ENCODE measurements at places on chromosomes 7 and 10. TPM values are rescaled to one million over a fixed set of nuclear protein-coding genes. Genes with fewer than 3 reads are reported as not detected.

DNA sequence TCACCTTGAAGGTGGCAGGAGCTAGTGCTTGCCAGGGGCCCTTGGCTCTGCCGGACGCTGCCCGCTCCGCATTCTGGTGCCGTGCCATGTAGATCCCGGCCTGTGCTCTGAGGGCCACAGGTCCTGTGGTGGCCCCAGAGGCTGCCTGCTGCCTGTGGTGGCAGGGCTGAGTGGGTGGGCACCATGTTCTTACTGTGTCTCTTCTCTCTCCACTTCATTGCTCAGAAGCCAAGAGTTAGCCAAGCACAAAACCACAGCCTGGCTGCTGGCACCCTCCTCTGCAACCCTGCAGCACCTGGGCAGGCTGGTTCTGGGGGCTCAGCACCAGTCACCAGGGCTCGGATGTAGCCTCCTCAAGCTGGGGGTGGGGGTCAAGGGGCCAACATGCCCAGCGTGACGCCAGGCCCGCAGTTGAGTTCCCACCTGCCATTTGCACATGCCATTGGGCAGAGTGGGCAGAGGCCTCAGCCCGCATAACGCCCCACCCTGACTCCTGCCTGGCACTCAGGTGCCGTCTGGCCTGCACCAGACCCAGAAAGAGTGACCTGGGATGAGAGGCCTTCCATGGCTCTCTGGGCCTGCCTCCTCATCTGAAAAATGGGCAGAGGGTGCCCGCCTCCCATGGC is 16.3 kb downstream of the ZMIZ1 start:
- DNase-seq, result no peak

DNA sequence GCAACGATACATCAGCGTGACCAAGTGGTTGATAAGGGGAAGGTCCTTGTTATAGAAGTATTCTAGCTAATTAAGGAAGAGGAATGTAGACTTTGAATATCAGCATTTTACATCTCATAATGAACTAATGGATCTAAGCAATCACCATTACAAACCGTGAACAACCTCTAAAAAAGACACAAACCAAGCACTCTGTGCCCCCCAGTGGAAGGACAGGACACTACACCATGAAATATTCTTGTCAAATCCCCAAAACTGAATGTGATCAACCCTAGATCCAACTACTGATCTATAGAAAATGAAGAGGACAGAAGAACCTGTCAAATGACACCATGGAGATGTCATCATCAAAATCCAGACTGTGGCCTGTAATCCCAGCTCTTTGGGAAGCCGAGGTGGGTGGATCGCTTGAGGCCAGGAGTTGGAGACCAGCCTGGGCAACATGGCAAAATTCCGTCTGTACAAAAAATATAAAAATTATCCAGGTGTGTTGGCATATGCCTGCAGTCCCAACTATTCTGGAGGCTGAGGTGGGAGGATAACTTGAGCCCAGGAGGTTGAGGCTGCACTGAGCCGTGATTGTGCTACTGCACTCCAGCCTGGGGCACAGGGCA is 111.3 kb upstream of the CARD11 start:
- peak; percentile 84 for DNase-seq

- no peak for DNase-seq
These were observed 104.9 kb downstream of the CREB5 start for GRCh38 chr7:28517206-28517605.

DNA sequence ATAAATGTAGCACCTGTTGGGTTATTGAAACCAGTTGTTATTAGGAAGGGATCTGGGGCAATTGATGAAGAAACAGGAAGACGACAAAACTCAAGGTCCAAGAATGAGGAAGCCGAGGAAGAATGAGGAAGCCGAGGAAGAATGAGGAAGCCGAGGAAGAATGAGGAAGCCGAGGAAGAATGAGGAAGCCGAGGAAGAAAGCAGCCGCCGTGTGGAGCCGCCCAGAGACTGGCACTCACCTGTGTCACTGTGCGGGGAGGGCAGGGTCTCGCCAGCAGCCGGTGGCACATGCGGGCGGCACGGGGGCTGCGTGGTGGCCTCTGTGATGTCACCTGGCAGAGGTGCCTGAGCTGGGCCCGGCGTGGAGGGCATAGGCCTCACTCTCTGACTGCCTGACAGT is 71.1 kb upstream of the CFAP46 start:
- DNase-seq, result no peak

- DNase-seq, result no peak
These were observed 13.6 kb upstream of the COL17A1 start for GRCh38 chr10:104099269-104099668.

GRCh38 chr7:70557338-70557737 is 574.6 kb upstream of the GALNT17 start:
- no peak for DNase-seq

- DNase-seq, result no peak
These were observed 9.7 kb downstream of the CREM start for GRCh38 chr10:35136263-35136815.

- no peak for DNase-seq
These were observed 11.8 kb downstream of the KAZALD1 start for GRCh38 chr10:101073631-101074030.

DNA sequence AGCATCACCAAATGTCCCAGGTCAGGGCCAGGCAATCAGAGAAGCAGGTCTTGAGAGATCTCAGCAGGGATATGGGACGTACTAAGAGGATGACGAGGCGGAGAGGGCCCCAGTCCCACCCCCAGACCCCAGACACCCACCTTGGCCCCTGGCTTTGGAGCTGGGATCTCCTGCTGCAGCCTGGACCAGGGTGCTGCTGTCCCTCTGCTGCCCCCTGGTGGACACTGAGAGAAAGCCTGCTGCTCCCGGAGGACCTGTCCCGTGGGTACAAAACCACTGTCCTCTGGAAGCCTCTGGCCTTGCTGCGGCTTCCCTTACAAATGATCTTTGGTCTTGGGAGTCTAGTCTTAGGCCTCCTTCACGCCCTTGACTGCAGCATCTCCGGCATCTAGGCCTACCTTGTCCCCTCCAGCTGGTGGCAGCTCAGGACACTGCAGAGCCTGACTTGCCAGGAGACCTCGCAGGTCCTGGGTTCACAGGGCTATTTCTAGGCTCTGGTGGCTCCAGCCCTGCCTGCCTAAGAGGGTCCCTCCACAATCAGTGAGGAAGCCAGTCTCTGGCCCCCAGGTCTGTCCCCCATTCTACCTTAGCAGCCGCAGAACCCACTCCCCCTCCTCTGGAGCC is 97.1 kb downstream of the RGS10 start:
- peak; percentile 89 for DNase-seq

The TAS2R4 gene
- 0.54 TPM for total RNA-seq

The OR6B1 gene
- not detected for total RNA-seq

GRCh38 chr7:35551321-35552081 is 143.4 kb downstream of the HERPUD2 start:
- no peak for DNase-seq

All from activated CD8-positive, alpha-beta T cell treated with anti-CD3 and anti-CD28 coated beads for 36 hours (primary cell).